ENCODE measurements at places on chromosomes 2 and 18.

DNA sequence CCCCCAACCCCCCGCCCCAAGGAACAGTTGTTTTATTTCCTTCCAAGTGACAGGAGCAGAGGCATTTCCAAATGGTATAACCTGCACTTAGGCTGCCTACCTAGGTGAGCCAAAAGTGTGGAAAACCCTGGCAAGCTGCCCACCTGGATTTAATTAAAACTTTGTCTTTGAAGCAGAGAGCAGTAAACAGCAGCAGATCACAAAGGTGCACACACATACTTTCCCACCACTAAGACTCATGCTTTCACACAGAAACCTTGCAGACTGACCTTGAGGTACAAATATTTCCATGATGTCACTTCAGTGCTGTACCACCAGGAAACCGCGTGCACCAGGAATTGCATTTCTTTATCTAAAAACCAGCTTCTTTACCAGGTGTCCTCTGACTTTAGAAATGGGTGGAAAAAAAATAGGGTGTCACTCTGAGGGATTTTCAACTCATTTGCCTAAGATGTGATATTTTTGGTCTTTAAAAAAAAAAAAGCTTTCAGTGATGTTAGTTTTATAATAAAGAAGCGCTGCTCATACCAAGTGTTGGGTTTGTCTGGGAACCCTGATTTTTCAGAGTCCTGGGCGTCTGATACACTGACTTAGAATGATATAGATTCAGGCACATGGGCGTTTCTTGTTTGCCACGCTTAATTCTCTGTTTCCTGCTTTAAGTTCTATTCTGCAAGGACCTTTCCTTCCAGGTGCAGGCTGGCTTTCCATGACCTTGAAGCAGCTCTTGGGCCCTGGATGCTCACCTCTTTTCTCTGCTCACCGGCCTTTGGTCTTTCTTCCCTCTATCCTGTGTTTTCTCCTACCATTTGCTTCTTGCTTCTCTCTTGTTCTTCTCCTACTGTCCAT lies 70.7 kb upstream of the BCL2L11 start:
- no peak for DNase-seq

- DNase-seq, result no peak
Observed at GRCh38 chr18:32303400-32303799, 113.6 kb downstream of the MEP1B start.

GRCh38 chr2:235614176-235614860 lies 120.5 kb downstream of the AGAP1 start:
- no peak for DNase-seq

- DNase-seq, result no peak
Observed at GRCh38 chr2:235024931-235025773, 73.3 kb downstream of the SH3BP4 start.

Measured in left ventricle myocardium inferior (tissue), 1 donor.